ENCODE measurements at places on chromosomes 3 and 15.

GRCh38 chr3:16447135-16447534 is 66.4 kb downstream of the RFTN1 start:
- DNase-seq = no peak

DNA sequence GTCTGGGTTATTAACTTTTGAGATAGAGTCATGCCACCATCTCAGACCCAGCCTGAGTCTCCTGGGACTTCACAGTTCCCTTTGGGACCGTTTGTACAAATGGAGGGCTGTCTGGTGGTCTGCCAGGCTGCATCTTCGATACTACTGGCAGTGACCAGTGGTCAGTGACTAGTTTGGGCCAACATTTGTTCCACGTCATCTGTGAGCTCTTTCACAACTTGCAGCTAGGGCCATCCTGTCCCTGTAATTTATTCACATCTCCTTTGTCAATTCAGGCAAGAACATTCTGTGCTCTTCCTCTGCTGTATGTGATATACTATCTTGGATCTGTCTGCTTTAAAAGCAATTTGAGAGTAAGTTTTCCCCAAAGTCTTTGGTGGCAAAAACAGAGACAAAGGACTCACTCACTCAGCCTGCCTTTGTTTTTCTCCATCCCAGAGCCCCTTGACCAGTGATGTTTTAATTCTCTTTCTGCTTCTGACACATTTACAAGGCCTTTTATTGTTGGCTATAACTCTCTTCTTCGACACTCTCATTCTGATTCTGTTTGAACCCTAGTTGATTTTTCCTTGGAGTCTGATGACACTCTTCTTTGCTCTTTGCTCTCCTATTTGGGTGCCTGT is 353.4 kb downstream of the EPHB1 start:
- DNase-seq = no peak

- DNase-seq = no peak
These were observed 181.4 kb upstream of the GRM7 start for GRCh38 chr3:6679510-6679909.

DNA sequence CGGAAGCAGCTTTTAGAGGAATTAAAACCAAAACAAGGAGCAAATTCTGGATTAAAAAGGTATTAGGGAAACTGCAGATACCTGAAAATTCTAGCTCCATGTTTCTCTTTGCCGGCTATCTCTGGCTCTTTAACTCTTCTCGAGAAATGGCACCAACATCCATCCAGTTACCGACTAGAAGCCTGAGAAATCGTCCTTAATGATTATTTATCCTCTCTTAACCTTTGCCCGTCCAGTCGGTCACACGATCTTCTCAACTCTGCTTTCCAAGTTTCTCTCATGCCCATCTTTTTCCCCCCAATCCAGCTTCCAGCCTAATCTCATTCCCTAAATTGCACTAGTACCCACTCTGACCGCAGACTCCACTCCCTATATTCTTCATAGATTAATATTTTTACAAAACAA is 596 bp upstream of the SGO1 start:
- no peak for DNase-seq

GRCh38 chr3:181915551-181915950 is 203.8 kb downstream of the SOX2 start:
- no peak for DNase-seq
